ENCODE measurements at places on chromosomes 5 and 9.

DNA sequence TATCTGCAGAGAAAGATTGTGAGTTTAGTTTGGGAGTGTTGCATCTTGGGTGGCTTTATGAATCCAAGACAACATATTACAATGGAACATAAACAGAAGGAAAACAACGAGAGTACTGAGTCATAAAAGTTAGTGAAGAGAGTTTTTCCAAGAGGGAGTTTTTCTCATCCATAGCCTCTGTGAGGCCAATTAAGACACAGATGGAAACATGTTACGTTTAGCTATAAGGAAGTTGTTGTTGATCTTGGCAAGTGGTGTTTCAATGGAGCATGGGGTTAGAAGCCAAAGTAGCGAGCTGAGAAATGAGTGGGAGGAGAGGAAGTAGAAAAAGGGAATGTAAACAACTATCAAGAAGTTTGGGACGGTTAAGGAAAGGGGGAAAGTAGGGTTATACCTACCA is 53.3 kb upstream of the SPATA31D4 start:
- DNase-seq = no peak

DNA sequence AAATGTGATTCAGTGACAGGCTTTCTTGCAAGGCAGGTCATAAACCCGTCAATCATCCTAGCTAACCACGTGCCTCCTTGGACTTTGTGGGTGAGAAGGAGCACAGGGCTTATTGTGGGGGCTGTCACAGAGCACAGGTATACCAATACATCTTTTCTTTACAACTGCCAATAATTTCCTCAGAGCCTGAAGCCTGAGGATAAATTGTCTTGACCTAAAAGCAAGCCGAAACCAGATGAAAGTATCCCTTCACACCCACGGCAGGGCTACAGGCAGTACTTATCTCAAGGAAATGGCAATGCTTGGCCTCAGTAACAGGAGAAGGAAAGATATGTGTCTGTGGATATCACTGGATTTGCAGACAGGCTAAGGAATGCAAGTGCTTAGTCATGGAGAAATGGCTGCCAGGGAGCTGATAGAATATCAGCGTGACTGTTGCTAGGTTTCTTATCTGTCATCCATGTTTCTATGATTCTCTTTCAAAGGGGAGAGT is 90.3 kb upstream of the ZNF366 start:
- DNase-seq = no peak

GRCh38 chr5:135171336-135171735 is 137.3 kb upstream of the PITX1 start:
- no peak for DNase-seq

GRCh38 chr5:33635582-33635981 is 194.8 kb downstream of the TARS1 start:
- no peak for DNase-seq

GRCh38 chr9:30012622-30013021 is 2371.8 kb upstream of the ACO1 start:
- DNase-seq = no peak

DNA sequence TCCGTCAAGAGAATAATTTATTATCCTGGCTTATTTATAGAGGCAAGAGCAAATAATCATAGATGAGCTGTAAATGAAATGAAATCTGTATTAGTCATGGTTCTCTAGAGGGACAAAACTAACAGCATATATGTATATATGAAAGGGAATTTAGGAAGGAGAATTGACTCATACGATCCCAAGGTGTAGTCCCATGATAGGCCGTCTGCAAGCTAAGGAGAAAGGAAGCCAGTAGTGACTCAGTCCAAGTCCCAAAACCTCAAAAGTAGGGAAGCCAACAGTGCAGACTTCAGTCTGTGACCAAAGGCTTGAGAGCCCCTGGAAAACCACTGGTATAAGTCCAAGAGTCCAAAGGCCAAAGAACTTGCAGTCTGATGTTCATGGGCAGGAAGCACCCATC is 515.9 kb upstream of the CYLC2 start:
- no peak for DNase-seq

DNA sequence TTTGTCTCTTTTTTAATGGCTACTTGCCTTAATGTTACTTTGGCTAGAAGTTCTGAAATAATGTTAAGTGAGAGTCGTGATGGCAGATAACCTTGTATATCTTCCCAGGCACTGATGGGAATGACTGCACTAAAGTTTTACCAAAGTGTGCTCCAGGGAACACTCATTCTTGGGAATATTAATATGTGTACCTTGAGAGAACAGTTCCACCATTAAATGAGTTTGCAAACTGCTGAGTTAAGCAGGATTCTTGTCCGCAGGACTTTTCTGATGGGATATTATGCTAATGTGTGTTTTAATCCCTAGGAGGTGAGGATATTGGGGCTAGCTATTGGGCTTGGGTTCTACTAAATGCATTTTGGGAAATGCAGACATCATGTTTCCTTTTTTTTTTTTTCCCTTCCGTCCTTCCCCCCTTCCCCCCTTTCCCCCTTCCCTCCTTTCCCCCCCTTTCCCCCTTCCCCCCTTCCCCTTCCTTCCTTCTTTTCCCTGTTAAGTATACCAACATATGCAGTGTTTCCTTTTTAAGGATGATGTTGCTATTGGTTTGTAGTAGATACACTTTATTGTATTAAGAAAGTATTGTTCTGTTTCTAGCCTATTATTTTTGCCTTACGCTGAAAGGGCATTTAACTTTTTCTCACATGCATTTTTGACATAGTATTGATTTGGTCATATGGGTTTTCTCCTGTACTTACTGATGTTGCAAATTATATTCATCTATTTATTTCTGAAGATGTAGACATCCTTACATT is 15.5 kb downstream of the ZBTB34 start:
- DNase-seq = no peak

GRCh38 chr5:11064763-11065450 is 303.9 kb upstream of the DAP start:
- no peak for DNase-seq

DNA sequence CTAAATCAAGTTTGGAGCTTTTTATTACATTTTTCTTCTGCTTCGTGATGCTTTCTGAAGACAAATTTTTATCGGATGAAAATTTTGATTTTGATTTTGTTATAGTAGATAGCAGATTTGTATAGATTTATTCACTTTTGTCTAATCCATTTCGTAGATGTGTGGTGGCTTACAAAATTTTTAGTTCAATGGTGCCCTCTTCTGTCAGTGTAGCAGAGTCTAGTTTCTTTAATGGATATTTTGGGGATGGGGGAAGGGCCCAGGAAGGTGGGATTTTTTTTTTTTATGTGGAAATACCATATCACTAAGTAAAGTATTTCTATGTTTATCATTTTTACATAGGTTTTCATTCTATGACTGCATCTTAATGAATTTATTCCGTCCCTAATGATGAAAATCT is 259.9 kb upstream of the TARS1 start:
- DNase-seq = no peak

GRCh38 chr9:131473891-131474290 is 28.8 kb upstream of the POMT1 start:
- no peak for DNase-seq

DNA sequence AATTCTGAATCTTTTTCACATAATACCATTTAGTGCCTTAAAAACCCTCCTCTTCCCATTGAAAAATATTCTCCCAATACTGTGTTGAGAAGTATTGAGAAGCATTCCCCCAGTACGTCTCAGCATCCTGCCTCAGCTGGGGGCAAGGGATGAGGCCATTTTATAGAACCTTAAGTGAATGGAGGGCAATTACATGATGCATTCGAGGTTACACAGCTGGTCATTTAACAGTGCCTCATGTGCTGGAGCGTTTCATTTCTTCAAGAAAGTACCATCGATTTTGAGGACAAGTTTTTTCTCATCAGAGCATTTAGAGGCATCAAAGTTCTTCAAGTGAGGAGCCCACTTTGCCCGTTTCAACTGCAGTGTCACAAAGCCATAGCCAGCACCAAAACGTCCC is 135.6 kb downstream of the DOCK2 start:
- no peak for DNase-seq

- DNase-seq = no peak
Measured at GRCh38 chr9:8916771-8917170, 1117.2 kb upstream of the DMAC1 start.
